ENCODE measurements at places on chromosomes 7 and 10. TPM values are rescaled to one million over a fixed set of nuclear protein-coding genes. Genes with fewer than 3 reads are reported as not detected.

DNA sequence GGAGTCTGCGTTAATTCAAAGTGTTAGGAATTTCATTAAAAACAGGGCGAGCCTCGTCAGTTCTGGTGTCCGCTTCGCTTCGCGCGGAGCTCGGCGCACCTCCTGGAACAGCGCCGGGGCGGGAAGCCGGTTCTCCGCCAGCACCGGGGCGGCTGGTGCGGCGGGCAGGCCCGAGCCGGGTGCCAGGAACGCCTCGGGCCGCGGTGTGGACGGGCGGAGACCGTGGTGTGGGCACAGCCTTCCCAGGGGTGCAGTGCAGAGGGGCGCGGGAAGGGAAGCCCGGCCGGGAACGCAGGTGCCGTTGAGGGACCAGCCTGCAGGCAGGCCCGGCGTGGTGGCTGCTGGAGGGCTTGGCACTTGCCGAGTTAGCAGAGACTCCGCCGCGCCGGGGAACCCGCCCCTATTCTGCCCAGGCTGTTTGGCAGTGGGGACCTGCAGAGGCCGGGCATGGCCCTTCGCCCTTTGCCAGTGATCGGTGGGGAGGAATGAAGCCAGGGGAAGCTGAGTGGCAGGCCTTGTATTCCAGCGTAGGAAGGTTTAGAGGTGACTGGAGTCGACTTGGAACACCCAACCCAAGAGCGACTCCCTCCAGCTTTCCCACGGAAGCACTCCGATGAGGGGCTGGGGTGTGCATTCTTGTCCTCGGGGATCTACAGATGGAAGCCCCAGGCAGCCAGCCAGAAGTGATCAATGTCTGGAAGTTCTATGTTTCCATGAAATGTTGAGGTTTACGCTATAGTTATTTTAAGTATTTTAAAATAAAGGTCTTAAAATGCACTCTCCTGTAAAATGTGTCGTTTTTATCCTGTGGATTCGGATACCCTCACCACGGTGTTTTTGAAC is 945 bp upstream of the RHEB start:
- H3K36me3 ChIP-seq = no peaks in the 10 kb centered on the region
- H3K27me3 ChIP-seq = no peaks in the 10 kb centered on the region
- H3K27ac ChIP-seq = peak overlapping the region; percentile 99
- peak overlapping the region; percentile 97 for H3K4me3 ChIP-seq

- H3K4me3 ChIP-seq = no peak overlapping the region
- H3K27ac ChIP-seq = no peak overlapping the region
- DNase-seq = no peak
- H3K36me3 ChIP-seq = no peaks in the 10 kb centered on the region
- no peaks in the 10 kb centered on the region for H3K4me1 ChIP-seq
- no peaks in the 10 kb centered on the region for H3K27me3 ChIP-seq
Measured at GRCh38 chr7:41122256-41122987, 580.5 kb downstream of the INHBA start.

GRCh38 chr7:3439333-3440030 is 138.4 kb downstream of the SDK1 start:
- H3K27me3 ChIP-seq = no peaks in the 10 kb centered on the region
- no peak overlapping the region for H3K4me3 ChIP-seq
- no peak overlapping the region for H3K27ac ChIP-seq
- no peaks in the 10 kb centered on the region for H3K4me1 ChIP-seq
- DNase-seq = no peak

DNA sequence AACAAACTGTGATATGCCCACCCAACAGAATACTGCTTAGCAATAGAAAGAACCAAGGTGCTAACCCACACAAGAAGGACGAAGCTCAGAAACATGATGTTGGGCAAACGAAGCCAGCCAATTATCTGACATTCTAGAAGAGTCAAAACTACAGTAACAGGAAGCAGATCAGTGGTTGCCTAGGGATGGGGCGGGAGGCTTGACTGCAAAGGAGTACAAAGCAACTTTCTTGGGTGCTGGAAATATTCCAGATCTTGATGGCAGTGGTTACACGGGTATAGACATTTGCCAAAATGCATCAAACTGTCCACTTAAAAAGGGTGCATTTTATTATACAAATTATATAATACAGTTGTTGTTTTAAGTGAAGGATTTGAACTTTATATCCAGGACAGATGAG is 41.1 kb upstream of the RET start:
- H3K4me3 ChIP-seq = no peak overlapping the region
- H3K27me3 ChIP-seq = no peaks in the 10 kb centered on the region
- no peaks in the 10 kb centered on the region for H3K36me3 ChIP-seq
- DNase-seq = no peak

DNA sequence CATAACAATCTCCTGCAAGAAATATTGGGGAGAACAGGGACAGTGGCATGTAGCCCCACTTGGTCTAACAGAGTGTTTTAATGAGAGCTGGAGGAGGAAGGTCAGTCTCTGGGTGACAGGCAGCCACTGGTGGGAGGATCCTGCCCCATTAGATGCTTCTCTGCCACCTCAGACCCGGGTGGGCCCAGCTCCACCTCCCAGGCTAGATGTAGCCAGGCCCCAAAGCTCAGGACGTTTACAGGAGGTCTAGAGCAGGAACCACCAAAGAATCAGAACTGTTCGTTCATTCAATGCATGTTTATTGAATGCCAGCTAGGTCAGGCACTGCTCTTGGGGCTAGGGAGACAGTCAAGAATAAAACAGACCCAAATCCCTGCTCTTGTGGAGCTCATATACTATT is 28.4 kb upstream of the GPNMB start:
- H3K4me1 ChIP-seq = peaks cover 3% of the 10 kb centered on the region
- no peak overlapping the region for H3K4me3 ChIP-seq
- H3K27ac ChIP-seq = no peak overlapping the region
- DNase-seq = no peak
- no peaks in the 10 kb centered on the region for H3K36me3 ChIP-seq

DNA sequence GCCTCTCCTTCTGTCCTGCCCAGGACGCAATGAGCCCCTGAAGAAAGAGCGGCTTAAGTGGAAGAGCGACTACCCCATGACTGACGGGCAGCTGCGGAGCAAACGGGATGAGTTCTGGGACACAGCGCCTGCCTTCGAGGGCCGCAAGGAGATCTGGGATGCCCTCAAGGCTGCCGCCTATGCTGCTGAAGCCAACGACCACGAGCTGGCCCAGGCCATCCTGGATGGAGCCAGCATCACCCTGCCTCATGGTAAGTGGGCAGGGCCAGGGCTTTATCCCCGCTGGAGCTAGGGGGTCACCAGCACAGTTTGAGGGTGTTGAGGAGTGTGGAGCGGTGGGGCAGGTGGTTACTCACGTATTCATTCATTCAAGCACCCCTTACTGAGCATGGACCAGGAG is 4.7 kb upstream of the ANKRD2 start:
- H3K4me3 ChIP-seq = no peak overlapping the region
- DNase-seq = no peak
- no peaks in the 10 kb centered on the region for H3K36me3 ChIP-seq
- H3K27ac ChIP-seq = no peak overlapping the region

DNA sequence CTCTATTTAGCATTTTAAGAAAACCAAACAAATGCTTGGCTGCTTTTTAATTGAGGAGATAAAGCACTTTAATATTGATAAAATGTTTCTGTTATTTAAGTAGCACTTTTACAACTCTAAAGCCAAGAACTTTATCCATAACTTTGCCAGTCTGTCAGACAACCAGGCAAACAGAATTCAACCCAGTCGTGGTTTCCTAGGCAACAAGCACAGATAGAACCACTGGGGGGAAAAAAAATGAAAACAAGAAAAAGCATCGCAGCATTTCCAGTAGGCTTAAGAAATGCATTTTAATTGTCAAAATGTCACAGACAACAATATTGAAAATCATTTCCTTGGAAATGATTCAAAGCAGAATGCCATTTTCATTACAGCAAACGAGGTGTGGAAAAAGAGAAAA is 323.4 kb downstream of the PARD3 start:
- no peaks in the 10 kb centered on the region for H3K36me3 ChIP-seq
- DNase-seq = no peak
- H3K4me3 ChIP-seq = no peak overlapping the region

DNA sequence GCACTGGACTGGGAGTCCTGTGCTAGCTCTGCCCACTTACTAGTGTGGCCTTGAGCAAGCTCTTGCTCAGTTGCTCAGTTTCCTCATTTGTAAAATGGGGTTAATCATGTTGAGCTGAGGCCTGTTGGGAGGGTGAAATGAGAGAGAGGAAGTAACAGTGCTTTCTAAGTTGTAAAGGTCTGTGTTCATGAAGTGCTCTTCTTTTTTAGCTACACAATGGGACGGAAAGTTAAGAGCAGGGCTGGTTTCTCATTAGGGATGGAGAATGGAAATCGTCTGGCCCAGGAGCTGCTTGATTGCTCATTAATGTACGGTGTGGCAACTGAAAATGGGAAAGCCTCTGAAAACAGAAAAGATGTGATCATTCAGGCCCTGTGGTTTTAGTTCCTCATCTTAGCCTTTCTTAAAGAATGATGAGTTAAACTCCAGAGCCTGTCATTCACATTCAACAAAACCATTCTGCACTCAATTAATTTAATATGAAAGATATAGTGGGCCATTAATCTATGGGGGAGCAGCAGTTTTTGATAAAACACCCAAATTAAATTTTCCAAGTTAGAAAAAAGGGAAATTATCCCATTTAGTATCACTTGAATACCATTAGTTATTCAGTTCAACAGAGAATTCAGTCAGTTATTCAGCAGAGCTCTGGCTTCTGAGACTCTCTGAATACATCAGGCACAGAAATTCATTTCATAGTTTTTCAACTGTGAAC is 60.5 kb downstream of the SH2D4B start:
- no peak overlapping the region for H3K27ac ChIP-seq
- DNase-seq = no peak
- no peaks in the 10 kb centered on the region for H3K27me3 ChIP-seq
- H3K4me1 ChIP-seq = no peaks in the 10 kb centered on the region
- no peaks in the 10 kb centered on the region for H3K36me3 ChIP-seq

DNA sequence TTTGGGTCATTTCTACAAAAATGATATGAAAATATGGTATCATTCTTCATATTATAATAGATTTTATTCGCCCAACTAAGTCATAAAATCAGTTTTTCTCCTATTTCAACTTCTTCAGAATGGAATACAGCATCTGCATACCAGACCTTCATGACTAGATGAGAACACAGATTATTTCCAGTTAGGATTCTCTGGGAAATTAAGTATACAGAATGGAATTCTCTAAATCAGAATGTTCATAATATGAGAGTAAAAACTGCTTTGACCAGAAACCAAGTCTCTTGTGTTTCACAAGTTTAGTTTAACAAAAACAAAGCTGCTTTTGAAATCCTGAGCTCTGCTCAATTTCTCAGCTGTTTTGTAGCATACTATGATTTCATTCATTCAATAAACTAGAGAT is 160.3 kb upstream of the SEMA3A start:
- no peak overlapping the region for H3K4me3 ChIP-seq
- DNase-seq = no peak
- H3K27me3 ChIP-seq = no peaks in the 10 kb centered on the region
- no peaks in the 10 kb centered on the region for H3K4me1 ChIP-seq
- no peaks in the 10 kb centered on the region for H3K36me3 ChIP-seq

GRCh38 chr10:23436983-23437382 is 1.9 kb upstream of the OTUD1 start:
- no peaks in the 10 kb centered on the region for H3K27me3 ChIP-seq
- no peak for DNase-seq
- H3K27ac ChIP-seq = no peak overlapping the region
- no peak overlapping the region for H3K4me3 ChIP-seq

- H3K27ac ChIP-seq = no peak overlapping the region
- no peaks in the 10 kb centered on the region for H3K4me1 ChIP-seq
- DNase-seq = no peak
- H3K27me3 ChIP-seq = no peaks in the 10 kb centered on the region
- no peak overlapping the region for H3K4me3 ChIP-seq
Measured at GRCh38 chr7:149731207-149731955, 42.0 kb downstream of the ZNF467 start.

DNA sequence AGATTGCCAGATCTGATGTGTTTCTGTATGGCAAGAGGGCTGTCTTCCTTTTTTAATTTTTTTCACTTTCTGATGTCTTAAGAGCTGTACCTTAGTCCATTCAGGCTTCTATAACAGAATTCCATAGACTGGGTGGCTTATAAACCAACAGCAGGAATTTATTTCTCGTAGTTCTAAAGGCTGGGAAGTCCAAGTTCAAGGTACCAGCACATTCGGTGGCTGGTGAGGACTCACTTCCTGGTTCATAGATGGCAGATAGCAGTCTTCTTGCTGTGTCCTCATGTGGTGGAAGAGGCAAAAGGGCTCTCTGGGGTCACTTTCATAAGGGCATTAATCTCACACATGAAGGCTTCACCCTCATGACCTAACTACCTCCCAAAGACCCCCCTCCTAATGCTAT is 20.8 kb downstream of the GPNMB start:
- no peaks in the 10 kb centered on the region for H3K4me1 ChIP-seq
- no peak overlapping the region for H3K27ac ChIP-seq
- peaks cover 8% of the 10 kb centered on the region for H3K27me3 ChIP-seq
- no peak for DNase-seq
- no peaks in the 10 kb centered on the region for H3K36me3 ChIP-seq

DNA sequence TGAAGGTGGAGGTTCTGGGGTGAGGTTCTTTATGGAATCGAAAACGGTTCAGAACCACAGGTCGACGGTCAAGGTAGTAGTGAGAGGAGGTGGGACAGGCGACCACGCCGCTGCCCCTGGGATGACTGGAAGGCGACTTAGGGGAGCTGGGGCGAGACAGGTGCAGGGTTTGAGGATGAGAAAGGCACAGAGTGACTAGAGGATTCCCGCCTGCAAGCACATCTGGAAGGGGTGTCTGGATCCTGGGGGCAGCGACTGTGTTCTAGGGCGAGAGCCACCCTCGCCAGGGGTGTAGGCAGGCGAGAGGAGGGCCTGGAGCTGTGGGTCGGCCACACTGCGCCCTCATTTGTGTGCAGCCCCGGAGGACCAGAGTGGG is 468 bp upstream of the IRF5 start:
- H3K27me3 ChIP-seq = peaks cover 22% of the 10 kb centered on the region
- no peak for DNase-seq
- H3K36me3 ChIP-seq = no peaks in the 10 kb centered on the region
- H3K4me3 ChIP-seq = no peak overlapping the region
- H3K27ac ChIP-seq = peak overlapping the region; percentile 75

- H3K4me1 ChIP-seq = peaks cover 10% of the 10 kb centered on the region
- no peak for DNase-seq
- no peaks in the 10 kb centered on the region for H3K36me3 ChIP-seq
- H3K27me3 ChIP-seq = peaks cover 5% of the 10 kb centered on the region
- no peak overlapping the region for H3K4me3 ChIP-seq
- no peak overlapping the region for H3K27ac ChIP-seq
Measured at GRCh38 chr10:132162021-132162531, 24.7 kb upstream of the DPYSL4 start.

DNA sequence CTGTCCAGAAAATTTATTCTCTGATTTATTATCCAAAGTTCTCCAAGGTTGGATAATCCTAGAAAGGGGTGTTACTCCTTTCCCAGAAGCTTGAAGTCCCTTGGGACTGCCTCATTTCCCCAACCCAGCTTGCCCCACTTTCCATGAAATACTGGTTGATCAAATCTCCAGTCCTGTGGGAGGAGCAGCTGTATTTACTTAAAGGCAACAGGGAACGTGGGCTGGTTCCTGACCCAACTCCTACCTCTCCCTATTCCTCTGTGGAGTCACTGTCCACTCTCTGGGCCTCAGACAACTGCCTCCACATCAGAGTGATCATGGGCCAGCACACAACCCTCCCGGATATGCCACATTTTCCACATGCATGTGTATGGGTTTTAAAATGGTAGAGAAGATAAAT is 166.2 kb upstream of the PRR15 start:
- H3K27ac ChIP-seq = no peak overlapping the region
- H3K27me3 ChIP-seq = no peaks in the 10 kb centered on the region
- no peak for DNase-seq
- no peak overlapping the region for H3K4me3 ChIP-seq
- no peaks in the 10 kb centered on the region for H3K4me1 ChIP-seq

KNDC1 gene
- total RNA-seq = not detected

ARID5B gene
- total RNA-seq = 29.5 TPM

SPDYE16 gene
- not detected for total RNA-seq

PNLIPRP1 gene
- total RNA-seq = not detected

NPC1L1 gene
- total RNA-seq = not detected

TSPAN12 gene
- 34.9 TPM for total RNA-seq

ANXA7 gene
- 110 TPM for total RNA-seq

ADAMTS14 gene
- total RNA-seq = 1.9 TPM
